ENCODE measurements at places on chromosomes 12 and 14.

DNA sequence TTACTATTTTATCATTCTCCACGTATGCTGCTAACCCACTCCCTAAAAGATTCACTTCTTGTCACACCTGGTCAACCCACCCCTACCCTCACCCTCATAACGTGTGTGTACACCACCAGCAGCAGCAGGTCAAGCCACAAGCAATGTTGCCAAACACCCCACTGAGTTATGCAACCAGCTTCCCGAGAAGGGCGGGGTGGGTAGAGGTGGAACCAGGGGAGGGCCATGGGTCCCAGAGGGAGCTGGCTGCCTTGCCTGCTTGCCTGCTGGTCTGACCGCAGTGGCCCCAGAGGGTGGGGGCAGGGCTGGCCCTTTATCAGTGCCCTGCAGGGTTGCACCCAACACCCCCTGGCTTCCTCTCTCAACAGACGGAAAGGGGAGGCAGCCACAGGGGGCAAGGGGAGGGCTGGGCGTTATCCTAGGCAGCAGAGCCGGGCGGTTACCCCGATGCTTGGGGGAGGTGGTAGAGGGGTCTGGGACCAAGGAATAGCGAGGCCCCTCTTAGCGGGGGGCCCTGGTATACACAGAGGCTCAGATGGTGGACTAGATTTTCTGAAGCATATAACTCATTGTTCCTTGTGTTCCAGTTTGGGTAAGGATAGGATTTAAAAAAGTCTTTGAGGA, 3.5 kb upstream of the NFE2 start:
- no peak for DNase-seq

DNA sequence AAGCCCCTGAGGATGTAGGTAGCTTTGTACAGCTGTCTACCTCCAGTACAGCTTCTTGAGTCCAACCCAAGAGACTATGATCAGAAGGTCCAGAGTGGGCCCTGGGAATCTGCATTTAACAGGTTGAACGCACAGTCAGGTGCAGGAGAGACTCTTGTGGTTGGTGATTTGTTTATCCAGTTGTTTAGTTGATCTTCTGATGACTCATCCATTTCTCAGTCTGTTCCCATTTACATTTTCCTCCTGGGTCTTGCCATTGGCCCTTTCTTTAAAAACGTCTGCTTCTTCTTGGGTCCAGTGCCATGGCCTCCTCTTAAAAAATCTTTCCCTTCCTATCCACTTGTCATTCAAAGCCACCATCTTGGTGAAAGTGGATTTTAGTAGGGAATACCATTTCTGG, 734.2 kb downstream of the MED13L start:
- no peak for DNase-seq

DNA sequence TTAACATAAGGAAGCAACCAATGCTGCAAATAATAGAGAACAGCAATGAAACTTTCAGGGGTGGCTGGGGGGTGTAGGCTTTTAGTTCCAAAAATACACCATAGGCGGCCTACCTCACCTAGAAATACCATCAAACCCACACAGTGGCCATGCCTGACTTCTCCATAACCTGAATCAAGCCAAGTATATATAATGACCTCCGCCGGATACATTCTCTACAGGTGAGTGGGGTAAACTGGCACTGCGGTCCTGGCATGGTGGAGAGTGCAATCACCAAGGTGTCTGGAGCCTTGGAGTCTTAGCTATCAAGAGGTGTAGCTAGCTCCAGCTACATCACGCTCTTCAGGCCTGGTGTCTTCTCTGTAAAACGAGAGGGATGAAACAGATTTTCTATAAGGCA, 1.2 kb downstream of the ZBTB25 start:
- DNase-seq, result no peak

DNA sequence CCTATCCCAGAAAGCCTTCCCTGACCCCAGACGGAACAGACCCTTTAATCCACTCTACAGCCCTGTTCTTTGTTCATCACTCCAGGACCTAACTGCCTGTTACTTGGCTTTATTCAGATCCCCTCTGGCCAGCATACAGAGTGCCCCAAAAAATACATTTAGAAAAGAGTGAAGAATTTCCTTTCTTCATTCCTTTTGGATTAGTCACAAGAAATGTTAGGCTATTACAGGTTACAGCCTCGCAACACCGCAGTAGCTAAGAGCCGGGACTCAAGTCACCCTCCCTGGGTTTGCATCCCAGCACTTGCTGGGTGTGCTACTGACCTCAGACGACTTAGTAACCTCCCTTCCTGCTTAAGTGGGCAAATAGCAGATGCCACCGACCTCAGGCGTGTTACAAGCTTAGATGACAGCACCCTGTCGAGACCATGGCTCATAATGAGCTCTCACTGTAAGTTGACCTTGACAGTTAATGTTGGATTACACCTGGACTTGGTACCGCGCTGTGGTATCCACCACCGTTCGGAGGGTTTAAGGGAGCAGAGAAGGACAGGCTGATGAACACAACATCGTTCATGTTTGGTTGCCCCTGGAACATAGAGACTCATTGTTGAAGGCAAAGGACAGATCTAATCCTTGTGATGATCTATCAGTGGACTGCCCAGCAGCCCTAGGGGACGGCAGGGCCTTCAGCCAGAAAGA, 12.9 kb downstream of the GLRX5 start:
- DNase-seq, result peak; percentile 70

DNA sequence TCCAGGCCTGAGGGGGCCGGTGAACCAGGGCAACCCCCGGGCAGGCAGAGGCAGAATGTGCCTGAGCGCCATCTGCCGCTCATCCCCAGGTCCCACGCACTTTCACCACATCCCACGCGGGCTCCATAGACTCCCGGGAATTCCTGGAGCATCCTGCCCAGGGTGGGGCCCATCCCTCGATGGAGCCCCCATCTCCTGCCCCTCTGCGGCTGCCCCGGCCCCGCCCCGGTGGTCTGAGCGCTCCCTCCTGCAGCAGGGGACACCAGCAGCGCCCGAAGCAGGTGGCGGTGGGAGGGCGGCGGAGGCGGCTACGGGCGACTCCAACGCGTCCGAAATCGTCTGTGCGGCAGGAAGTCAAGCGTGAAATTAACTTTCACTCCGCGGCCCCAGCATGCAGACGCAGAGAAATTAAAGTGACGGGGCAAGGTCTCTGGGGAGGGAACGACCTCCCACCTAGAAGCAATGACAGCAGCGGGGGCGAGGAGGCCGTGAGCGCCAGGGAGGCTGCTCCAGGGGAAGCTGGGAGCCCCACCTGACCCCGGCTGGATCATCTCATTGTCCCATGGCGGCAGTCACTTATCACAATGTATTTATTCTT, 122.2 kb downstream of the NCOR2 start:
- no peak for DNase-seq

- DNase-seq, result no peak
These were observed 172.0 kb upstream of the FRMD6 start for GRCh38 chr14:51479584-51480325.

DNA sequence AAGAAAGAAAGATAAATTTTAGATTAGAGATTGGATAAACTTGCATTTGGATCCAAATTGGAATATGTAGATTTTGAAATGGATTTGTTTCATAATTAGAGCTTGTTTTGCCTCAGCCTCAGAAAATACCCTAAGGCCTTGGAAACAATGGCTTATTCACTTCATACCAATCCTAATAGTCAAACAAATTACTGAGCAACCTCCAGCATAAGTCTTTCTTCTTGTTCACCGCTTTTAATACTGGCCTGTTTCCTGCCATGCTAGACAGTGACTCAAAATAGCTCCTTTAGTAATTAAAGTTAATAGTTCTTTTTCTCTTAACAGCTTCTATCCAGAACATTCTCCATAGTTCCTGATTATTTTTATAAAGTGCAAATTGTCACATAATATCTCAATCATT, 110.9 kb upstream of the DNM1L start:
- DNase-seq, result peak; percentile 25

GRCh38 chr12:50799908-50800307, 36.0 kb downstream of the ATF1 start:
- DNase-seq, result peak; percentile 47

DNA sequence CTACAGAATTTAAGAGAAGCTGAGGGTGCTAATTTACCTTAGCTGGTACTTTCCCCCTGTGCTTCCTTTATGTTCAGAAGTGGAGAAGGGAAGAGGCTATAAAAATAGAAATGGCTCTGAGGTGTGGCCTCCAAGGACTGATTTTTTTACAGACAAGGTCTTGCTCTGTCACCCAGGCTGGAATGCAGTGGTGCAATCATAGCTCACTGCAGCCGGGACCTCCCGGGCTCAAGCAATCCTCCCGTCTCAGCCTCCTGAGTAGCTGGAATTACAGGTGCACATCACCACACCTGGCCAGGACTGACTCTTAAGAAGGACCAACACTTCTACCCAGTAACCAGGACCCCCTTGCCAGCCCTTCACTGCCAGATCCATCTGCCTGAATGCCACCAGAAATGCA, 23.9 kb upstream of the NAP1L1 start:
- DNase-seq, result no peak

DNA sequence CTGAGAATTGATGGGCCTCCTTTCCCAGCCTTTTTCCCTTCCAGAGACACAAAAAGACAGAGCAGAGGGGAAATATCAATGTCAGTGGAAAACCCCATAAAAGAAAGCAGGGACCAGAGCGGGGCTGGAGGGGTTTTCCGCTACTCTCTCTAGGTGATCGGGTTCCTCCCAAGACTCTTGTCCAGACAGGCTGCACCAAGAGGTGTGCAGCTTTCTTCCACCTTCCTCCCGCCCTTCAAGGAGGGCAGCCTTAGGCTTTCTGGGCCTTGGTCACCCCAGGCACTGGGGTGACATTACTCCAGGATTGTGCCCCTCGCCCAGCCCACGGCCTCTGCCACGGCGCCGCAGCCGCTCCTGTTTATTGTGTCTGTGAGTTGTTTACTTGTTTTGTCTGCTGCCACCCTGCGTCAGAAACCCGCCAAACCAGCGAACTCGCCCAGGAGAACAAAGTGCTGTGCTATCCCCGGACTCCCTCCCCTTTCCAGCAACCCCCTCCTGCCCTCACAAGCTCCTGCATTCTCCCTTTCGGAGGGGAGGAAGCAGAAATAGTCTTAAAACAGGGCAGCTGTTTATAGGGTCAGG, 6.7 kb upstream of the HOXC6 start:
- DNase-seq, result no peak

DNA sequence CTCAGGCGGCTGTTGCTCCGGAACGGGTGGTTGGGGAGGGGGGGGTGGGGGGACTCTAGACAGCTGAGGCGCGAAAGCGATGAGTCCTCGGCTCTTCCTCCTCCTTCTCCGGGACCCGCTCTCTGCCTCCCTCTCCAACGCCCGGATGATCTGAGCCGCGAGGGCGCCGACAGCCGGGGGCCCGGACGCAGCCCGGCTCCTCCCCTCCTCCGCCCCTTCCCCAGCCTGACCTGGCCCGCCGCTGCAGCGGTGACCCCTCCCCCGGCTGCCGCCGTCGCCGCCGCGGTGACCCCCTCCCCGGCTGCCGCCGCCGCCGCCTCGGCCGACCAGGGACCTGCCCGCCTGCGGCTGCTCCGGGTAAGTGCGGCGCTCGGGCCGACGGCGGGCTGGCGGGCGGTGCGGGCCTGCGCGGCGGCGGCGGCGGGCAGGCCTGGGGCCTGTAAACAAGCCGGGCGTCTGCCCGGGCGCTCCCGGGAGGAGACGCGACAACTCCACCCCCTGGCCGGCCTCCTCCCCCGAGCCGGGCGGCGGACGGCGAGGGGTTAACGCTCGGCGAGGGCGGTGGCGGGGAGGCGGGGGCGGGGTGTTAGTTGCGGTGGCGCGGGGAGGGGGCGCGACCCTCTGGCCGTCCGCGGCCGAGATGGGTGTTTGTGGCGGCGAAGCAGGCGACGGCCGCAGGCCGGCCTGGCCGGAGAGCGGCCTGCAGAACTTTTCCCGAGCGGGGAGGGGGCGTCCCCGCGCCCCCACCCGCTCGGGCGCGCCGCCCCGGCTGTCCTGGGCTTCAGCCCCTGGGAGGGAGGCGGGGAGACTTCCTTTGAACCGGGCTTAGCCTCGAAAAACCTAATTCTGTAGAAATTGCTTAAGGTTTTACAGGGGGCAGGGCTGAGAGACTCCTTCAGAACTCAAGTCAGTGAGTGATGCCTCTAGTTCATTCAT, 568 bp downstream of the PPM1A start:
- peak; percentile 65 for DNase-seq

- no peak for DNase-seq
These were observed 14.2 kb downstream of the DLK1 start for GRCh38 chr14:100740929-100741328.

- no peak for DNase-seq
These were observed 2.5 kb downstream of the CCDC197 start for GRCh38 chr14:93999573-93999972.

GRCh38 chr14:59228421-59228820, 40.0 kb downstream of the DAAM1 start:
- DNase-seq, result no peak

DNA sequence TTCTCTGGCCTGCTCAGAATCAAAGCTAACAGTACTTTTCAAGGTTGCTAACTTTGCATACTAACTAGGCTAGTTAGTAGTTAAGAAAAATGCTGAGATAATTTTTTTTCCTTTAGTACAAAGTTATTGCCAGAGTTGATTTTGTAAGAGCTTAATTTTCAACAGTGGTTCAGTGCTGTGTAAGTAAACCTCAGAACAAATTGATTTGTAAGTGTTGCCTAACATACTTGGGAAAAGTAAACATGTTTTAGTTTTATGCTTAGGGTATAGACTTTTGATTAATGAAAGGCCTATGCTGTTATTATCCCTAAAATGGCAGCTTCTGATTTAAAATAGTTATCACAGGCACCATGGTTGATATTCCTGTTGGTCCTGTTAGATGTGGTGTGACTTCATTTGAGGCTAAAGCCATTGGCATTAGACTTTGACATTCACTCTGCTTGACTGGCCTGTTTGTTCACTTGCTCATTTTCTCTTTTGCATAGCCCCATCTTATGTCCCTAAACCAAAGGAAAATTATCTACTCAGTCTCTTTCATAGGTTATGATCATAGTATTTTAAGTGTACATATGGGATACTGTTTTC, 5.2 kb downstream of the CMAS start:
- DNase-seq, result no peak

GRCh38 chr14:26761532-26761931, 163.7 kb upstream of the NOVA1 start:
- no peak for DNase-seq

GRCh38 chr14:91303091-91303923, 58.8 kb upstream of the GPR68 start:
- DNase-seq, result peak; percentile 28

DNA sequence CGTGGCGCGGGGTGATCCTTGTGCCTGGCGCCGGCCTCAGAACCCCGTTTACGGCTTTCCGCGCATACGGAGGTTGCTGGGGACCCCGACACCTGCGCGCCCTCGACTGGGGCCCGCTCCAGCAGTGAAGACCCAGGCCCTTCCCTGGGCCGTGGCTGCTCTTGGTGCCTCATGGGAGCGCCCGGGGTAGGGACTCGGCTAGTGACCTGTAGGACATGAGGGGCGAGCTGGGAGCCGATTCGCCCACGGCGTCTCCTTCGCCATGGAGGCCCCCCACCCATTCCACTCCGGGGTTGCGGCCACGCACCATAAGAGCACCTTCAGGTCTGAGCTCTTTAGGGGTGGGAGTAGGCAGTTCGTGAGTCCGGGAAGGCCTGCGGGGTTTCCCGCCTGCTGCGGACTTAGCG, 14.2 kb upstream of the PAX9 start:
- DNase-seq, result no peak
